Tibial nerve (tissue), 4 donors: ENCODE measurements at places on chromosomes 3 and 15. TPM values are rescaled to one million over a fixed set of nuclear protein-coding genes. Genes with fewer than 3 reads are reported as not detected.

GRCh38 chr3:102158080-102158740 lies 276.6 kb upstream of the ZPLD1 start:
- H3K4me1 ChIP-seq = no peaks in the 10 kb centered on the region
- H3K27me3 ChIP-seq = no peaks in the 10 kb centered on the region
- DNase-seq = no peak
- H3K27ac ChIP-seq = no peak overlapping the region

ALDH1A2 gene
- 24.3 TPM for total RNA-seq

WWTR1 gene
- 130 TPM for total RNA-seq

GRCh38 chr3:177419904-177420601 lies 222.8 kb upstream of the TBL1XR1 start:
- H3K4me3 ChIP-seq = no peak overlapping the region
- H3K27me3 ChIP-seq = no peaks in the 10 kb centered on the region
- no peak for DNase-seq
- H3K4me1 ChIP-seq = no peaks in the 10 kb centered on the region

NTRK3 gene
- 85.9 TPM for total RNA-seq

DNA sequence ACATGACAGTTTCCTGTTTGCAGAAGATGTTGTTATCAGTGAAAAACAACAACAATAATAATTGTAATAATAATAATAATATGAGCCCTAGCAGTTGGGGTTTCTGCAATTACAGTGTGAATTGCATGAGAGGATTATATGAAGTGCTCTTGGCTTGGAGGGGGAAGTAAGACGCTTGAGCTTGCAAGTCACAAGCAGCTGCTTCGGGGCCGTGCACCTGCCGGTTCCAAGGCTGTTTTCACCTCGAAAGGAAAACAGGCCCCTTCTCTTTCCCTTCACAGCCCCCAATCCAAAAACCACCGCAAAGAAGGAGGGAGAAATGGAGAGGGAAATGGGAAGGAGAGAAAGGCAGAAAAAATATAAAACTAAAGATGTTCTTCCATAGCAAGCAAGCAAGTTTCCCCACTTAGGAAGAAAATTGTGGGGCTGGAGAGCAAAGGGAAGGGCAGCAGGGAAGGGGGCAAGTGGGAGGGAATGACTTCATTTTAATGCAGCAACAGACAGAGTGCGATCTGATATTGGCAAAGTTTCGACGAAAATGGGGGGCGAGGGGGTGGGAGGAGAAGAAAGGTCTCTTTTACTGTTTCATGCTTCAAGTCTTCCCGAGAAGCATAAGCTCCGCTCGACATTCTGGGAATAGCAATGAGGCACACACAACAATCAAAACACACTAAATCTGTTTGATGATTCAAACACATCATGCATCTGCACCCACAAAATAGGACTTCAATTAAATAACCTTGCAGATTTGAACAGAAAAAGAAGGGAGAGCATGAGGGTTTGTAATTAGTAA lies 284.2 kb upstream of the ATP11B start:
- H3K4me1 ChIP-seq = peaks cover 6% of the 10 kb centered on the region
- H3K4me3 ChIP-seq = no peak overlapping the region
- DNase-seq = no peak
- no peak overlapping the region for H3K27ac ChIP-seq
- H3K27me3 ChIP-seq = no peaks in the 10 kb centered on the region
